Activated effector memory CD4-positive, alpha-beta T cell treated with anti-CD3 and anti-CD28 coated beads, Interleukin-2, amount 50 U/mL, for 16 hours (primary cell): ENCODE measurements at places on chromosomes 5 and 9.
A peak's percentile ranks its signal among the peaks of the same experiment; 100 is the strongest.

GRCh38 chr5:10625700-10626472 is 62.0 kb downstream of the ANKRD33B start:
- no peak for DNase-seq

DNA sequence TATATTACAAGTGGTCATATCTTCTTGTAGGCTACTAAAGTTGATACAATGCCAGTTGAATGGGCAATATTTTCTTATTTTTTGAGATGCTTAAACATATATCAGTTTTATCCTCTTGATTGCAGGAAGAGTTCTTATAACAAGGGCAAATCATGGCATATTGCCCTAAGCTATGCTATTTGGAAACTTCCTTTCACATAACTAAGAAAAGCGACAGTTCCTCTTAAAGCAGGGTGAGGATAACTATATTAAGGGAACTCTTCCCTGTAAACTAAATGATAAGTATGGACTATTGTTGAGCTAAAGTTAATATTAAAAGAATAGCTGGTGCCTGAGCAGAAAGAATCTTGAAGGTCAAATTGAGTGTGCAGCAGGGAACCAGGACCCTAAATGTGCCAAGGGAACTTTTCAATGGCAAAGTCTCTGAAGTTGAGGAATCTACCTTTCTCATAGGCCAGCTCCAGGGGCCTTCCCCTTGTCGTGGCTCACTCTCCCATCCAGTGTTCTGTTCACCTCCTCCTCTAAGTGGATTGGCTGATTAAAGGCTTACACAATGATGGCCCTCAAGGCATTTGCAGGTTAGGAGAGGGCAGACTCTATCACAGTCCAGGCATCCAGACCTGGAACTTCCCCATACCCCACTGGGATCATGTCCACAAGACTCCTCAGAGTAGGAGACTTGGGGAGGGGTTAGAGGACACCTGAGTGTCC is 26.8 kb downstream of the FYB1 start:
- DNase-seq: no peak

DNA sequence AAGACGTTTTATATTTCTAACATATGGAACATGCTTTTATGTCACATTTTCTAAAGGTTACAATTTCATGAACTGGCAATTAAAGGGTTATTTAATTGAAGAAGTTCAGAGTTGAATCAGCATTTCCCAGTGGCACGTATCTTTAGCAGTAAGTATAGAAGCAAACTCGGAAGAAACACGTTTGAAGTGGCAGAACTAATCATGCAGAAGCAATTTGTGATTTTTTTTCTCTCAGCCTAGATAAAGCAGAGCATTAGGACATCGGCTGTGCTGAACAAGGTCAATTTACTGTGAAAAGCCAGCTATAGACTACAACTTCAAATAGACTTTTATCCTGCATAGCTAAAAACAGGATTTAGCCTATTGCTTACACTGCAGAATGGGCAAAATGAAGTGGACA is 104.7 kb downstream of the ISL1 start:
- DNase-seq: no peak

DNA sequence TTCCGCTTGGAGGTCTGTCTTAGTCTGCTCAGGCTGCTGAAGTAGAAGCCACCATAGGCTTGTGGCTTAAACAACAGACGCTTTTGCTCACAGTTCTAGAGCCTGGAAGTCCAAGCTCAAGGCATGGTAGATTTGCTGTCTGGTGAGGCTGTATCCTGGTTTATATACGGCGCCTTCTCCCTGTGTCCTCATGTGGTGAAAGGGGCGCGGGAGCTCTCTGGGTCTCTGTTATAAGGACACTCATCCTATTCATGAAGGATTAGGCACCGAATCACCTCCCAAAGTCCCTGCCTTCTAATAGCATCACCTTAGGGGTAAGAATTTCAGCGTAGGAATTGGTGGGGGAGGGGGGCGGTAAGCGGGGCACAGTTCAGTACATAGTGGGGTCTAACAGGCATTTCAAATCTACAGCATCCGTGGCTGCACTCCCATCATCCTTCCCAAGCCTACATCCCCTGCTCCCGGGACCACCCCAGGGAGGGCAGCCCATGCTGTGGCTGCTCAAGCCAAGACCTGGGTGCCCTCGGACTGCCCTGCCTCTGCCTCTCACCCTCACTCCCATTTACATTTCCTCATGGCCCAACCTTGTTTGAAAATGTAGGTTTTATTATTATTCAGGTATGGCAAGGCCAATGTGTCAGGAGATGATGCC is 15.1 kb upstream of the LPCAT1 start:
- peak; percentile 56 for DNase-seq

DNA sequence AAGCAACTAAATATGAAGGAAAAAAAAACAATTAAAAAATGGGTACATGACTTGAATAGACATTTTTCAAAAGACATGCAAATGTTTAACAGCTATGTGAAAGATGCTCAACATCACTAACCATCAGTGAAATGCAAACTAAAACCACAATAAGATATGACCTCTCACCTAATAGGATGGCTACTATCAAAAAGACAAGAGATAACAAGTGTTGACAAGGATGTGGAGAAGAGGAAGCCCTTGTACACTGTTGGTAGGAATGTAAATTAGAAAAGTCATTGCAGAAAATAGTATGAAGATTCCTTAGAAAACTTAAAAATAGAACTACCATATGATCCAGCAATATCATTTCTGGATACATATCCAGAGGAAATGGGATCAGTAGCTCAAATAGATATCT is 324.7 kb upstream of the TLE4 start:
- DNase-seq: no peak

GRCh38 chr9:136231478-136232297 is 13.9 kb downstream of the QSOX2 start:
- DNase-seq: peak; percentile 68
